Left cardiac atrium (tissue), 4 donors: ENCODE measurements at places on chromosomes 6 and 20.
A peak's percentile ranks its signal among the peaks of the same experiment; 100 is the strongest.

DNA sequence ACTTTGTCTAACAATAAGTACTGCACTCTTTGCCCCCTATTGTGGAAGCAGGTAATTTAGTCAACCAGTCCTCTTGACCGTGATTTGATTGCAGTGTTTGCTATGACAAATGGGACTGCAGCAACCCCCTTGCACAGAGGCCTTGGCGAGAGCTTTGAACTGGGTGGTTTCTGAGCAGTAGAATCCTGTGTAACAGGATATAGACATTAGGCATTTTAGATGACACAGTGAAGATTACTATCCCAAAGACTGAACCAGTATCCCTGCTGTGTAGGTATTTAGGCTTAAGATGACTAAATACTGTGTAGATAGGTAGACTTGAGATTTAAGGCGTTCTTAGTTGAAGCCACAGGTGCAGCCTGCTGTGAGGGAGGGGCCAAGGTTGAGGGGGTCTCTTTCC, 9.9 kb downstream of the DNMT3B start:
- no peak for DNase-seq

- no peak for DNase-seq
Observed at GRCh38 chr6:120871416-120872261, 462.6 kb downstream of the TBC1D32 start.

DNA sequence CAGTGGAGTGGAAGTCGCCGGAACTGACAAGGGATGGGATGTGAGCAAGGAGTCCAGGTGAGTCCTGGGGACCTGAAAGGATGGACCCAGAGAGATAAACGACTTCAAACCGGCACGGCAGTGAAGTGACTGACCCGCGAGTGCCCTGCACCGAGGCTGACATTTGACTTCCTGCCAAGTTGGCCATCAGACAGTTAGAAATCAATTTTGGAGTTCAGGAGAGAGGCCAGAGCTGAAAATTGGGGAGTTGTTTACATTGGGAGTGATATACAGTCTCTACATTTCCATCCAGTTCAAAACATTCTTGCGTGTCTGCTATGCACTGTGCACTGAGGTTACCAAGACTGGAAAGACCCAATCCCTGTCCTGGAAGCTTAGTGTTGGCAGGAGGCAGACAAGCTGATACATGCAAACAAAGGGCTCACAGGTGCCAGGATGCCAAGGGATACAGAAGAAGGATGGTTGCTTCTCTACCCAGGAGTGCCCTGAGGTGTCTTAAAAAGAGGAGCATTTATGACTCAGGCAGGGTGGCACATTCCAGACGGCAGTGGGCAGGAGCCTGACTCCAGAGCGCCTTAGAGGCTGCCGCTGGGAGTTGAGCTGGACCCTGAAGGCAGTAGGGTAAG, 186.6 kb downstream of the MTHFD1L start:
- DNase-seq = no peak

GRCh38 chr6:161415302-161415855, 141.5 kb upstream of the AGPAT4 start:
- DNase-seq = no peak

DNA sequence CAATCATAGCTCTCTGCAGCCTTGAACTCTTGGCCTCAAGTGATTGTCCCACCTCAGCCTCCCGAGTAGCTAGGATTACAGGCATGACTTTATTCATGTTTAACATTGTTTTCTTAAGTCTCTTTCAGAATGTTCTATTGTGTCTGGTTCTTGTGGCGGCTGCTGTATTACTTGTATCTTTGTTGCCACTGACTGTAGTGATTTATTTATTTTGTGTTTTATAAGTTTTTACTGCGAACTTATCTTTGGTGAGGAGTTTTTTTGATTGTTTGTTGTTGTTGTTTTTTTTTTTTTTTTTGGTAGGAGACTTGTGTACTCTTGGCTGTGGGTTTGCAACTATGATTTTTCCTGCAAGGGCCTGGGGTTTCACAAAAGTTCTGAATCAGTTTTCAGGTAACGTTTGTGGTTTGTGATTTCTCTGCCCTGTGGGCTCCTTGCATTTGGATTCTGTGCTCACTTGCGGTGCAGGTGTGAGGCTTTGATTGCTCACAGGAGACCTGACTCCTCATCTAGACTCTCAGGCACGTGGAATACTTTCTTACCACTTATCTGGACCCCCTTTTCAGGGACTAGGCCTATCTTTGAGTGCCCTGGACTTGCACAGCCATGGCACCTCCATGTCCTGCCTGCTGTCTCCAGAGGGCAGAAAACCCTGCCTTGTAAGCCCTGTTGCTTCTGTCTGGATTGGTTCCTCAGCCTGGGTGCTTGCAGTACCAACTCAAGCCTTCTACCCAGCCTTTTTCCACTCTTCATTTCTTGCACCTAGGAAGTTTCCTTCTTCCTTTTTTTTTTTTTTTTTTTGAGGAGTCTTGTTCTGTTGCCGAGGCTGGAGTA, 25.2 kb downstream of the KIF25 start:
- no peak for DNase-seq

- no peak for DNase-seq
Observed at GRCh38 chr6:144305567-144305966, 20.4 kb downstream of the UTRN start.

DNA sequence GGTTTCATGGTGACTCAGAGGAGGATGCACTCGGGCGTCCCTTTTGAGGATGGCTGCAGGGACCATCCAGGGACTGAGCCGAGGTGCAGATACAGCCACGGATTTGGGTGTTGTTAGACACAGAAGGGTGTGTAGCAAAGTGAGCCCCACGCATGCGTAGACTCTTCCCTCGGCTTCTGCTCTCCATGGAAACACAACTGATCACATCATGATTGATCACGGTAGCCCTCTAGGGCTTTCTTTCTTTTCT, 606 bp upstream of the ULBP1 start:
- no peak for DNase-seq

GRCh38 chr20:31705598-31706597, 16.8 kb downstream of the BCL2L1 start:
- no peak for DNase-seq

DNA sequence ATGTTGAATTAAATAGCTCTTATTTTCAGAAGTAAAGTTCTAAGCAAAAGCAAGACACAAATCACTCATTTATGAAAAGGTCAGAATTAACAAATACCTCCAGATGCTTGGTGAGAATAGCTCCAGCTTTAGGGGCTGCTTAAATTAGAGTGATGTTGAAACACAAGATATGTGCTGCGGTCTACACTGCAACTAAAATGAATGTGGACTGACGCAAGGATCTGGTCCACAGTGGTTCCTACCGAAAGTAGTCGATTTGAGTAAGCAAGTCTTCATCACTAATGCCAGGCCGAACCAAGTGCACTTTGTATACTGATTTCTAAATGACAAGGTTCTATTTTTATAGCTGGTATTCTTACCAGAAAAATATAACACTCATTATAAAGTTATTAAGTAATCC, 96.3 kb downstream of the PRDM1 start:
- no peak for DNase-seq

DNA sequence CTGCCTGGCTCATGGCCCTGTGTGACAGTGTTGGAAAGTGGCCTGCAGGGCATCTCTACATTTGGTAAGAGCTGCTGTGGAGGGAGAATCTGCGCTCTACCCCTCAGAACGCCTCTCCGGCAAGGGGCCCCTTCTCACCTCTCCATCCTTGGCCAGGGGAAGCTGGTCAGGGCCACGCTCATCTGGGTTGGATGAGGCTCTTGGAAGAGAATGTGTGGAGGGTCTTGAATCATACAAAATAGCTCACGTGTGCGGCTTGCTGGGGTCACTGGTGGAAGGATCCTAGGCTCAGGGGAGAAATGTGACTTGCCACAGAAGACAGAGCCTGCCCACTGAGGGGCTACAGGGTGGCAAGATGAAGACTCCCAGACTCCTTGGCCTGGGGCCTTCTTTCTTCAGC, 105.0 kb downstream of the SCML4 start:
- DNase-seq = no peak

- no peak for DNase-seq
Observed at GRCh38 chr6:111685058-111685457, 79.4 kb upstream of the TRAF3IP2 start.

- DNase-seq = peak; percentile 67
Observed at GRCh38 chr20:53917145-53918019, 153.0 kb downstream of the BCAS1 start.

DNA sequence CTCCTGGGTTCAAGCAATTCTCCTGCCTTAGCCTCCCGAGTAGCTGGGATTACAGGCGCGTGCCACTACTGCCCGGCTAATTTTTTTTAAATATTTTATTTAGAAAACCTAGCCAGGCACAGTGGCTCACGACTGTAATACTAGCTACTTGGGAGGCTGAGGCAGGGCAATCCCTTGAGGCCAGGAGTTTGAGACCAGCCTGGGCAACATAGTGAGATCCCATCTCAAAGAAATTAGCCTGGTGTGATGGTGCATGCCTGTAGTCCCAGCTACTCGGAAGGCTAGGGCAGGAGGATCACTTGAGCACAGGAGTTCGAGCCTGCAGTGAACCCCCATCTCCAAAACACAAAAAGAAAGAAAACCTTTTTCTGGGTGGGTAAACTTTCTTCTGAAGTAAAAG, 2.4 kb downstream of the SLC44A4 start:
- DNase-seq = no peak

GRCh38 chr6:159116343-159116742, 52.9 kb upstream of the FNDC1 start:
- no peak for DNase-seq

- no peak for DNase-seq
Observed at GRCh38 chr6:35534407-35535170, 21.9 kb upstream of the TULP1 start.

DNA sequence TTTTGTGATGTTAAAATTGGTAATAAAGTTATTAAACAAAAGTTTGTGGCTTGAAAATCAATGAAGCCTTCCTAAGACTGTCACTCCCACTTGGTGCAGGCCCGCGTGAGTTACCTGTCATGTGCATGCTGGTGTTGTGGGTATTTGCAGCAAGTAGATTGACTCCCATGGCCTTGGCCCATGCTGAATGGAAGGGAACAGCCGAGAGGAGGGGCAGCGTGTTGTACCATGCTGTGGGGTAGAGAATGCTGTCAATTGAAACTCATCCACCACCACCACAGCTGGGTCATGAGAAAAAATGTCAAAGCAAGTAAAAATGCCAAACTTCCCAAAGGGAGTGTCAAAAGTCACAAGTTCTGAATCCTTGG, 12.7 kb upstream of the VNN1 start:
- DNase-seq = no peak

GRCh38 chr6:79946272-79947190, 822 bp downstream of the ELOVL4 start:
- DNase-seq = no peak

GRCh38 chr6:137390334-137390733, 103.9 kb downstream of the OLIG3 start:
- DNase-seq = no peak

DNA sequence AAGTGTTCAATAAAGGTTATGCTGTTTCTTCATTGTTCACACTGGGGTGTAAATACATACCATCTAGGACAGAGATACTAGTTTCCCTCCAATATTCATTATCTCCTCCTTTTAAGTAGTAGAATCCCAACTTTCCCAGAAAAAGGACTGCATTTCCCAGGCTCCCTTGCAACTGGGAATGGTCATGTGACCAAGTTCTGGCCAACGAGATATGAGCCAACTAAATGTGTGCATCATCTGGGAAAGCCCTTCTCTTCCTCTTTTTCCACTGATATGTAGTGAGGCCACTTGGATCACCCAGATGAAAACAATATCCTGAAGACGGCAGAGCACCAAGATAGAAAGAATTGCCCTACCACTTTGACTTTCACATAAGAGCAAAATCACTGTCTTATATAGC, 97.9 kb upstream of the PTPRT start:
- no peak for DNase-seq

DNA sequence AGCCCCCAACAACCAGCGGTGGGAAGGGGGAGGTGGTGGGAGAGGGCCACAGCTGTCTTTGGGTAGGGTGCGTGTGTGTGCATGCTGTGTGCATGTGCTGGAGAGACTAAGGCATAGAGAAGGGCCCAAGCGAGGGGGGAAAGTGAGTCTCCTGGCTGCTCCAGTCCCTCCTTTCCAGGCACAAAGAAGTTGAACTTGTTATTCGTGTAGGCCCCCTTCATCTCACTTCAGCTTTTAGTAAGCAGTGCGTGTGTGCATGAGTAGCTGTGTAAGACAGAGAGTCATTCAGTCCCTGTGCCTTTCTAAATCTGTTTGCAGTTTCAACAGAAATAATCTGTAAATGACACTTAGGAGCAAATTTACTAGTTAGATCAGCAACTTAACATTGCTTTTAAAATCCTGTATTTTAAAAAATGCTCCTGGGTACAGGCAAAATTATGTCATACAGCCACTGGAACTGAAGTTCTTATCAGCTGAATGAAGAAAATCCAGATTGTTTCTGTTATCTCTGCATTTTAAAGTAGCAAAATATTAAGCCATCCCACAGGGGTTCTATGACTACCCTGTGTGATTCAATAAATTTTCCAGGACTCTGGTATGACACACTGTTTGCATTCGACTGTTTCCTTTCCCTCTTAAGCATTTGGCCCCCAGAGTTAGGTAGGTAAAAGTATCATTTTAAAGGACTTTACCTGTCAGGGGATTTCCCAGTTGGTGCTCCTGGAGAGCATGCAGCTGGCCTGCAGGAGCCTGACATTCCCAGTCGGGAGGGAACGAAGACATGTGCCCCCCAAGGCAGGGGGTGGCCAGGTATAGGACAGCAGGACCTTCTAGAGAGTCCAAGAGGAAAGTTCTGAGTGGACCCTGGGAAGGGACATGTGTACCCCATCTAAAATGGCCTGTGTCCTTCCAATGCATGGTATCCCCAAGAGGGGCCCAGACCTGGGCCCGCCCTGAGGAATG, 39.0 kb downstream of the MTRES1 start:
- DNase-seq = no peak

- DNase-seq = no peak
Observed at GRCh38 chr20:55855052-55855451, 150.3 kb downstream of the CBLN4 start.

GRCh38 chr6:97282238-97282725, 734 bp downstream of the MMS22L start:
- no peak for DNase-seq

GRCh38 chr20:15706719-15707118, 866.5 kb downstream of the KIF16B start:
- no peak for DNase-seq

DNA sequence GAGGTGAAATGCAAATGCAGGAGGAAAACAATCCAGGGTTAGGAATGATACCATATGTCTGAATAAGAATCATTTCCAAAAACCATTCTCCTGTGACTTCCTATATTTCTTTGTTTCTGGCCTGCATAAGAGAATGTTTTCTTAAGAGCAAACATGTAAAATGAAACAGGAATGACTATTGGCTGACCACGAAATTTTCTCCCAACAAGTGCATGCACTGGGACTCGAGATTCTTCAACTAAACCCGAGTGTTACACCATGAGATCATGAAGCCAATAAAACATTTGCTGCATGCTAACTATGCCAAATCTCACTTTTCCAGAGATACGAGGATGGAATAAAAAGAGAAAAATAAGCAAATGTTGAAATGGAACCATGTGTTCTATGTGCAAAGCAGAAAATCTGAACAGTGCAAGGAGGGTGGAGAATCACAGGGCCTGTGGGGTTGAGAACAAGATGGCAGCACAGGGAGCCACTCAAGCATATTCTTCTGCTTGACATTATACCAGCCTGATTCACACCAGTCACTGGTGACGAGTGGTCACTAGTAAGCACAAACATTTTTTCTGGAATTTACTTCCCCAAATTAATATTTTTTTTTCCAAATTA, 212.2 kb upstream of the FOXA2 start:
- no peak for DNase-seq
